ENCODE measurements at places on chromosomes 5 and 9.

- DNase-seq = no peak
Measured at GRCh38 chr5:161549106-161549505, 2.6 kb upstream of the GABRB2 start.

DNA sequence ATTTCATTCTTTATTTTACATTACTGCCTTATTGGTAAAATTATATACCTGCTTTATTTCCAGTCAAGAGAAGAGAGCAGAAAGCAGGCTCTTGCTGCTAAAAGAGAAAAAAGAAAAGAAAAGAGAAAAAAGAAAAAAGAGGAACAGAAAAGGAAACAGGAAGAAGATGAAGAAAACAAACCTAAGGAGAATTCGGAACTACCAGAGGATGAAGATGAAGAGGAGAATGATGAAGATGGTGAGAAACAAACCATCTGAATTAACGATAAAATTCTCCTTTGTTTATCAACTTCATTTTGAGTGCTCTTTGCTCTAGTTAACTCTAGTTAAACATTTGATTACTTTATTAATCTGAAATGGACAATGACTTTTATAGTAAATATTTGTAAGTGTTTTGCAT is 23.5 kb upstream of the EIF4EBP3 start:
- DNase-seq = no peak

GRCh38 chr9:761793-762560 is 79.5 kb upstream of the DMRT1 start:
- DNase-seq = no peak

DNA sequence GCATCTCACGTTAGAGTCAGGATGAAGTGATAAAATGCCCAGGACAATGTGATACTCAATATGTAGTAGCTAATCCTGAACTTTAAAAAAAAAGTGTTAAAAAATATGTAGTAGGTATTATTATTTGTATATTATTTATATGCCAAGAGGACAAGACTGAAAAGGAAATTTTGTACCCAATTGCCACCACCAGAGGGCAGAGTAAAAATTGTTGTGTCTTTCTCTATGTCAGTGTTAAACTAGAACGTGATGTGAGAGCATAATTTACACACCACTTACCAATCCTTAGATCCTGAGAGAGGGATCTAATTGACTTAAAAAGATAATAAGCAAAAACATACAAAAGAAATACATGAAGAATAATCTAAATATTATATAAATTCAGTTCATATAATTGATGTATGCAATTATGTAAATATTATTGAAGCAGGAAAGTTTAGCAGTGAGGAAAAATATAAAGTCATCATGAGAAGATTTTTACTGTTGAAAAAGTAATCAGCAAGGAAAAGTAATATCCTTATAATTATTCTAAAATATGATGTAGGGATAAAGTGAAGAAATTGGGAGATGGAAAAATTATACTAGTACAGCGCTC is 288.9 kb downstream of the RAB3C start:
- DNase-seq = no peak

DNA sequence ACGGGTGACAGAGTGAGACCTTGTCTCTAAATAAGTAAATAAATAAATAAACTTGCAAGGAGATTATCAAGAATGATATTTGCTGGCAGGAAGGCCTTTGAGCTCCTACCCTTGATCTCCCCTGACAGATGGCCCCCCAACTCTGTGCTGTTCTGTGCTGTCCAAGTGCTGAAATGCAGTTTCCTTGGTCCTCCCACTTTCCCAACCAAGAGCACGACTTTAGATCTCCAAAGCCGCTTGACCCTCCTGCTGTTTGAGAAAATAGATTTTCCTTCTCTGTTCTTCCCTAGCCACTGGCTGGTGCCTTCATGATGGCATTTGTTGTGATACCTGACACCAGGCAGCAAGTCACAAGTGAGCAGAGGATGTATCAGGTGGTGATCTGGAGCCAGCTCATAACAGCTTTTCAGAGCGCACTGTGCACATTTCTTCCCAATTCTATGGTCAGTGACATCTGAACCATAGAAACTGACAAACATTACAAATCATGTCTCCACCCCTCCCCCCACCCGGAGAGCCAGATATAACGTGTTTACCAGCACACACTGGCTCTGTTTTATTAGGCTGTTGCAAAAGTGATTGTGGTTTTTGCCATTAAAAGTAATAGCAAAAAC is 80.0 kb upstream of the PUM3 start:
- DNase-seq = no peak

Data from BJ (cell line).